ENCODE measurements at places on chromosomes 2 and 18.

DNA sequence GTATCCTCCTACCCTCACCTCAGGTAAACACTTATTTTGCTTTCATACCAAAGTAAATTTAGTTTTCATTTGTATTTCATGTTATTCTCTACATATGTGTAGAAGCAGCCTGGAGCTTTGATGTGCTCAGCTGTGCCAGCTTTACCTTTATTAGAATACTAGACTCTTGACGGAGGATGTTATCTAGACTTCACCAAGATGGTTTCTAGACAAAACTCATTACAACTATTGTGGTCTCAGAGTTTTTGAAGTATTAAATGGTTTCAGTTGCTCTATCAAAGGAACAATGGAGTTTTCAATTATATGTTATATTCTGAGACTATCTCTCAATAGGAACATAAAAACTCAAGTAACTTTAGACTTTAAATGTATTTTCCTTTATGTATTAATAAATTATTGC, 5.0 kb upstream of the IL18RAP start:
- DNase-seq, result no peak

DNA sequence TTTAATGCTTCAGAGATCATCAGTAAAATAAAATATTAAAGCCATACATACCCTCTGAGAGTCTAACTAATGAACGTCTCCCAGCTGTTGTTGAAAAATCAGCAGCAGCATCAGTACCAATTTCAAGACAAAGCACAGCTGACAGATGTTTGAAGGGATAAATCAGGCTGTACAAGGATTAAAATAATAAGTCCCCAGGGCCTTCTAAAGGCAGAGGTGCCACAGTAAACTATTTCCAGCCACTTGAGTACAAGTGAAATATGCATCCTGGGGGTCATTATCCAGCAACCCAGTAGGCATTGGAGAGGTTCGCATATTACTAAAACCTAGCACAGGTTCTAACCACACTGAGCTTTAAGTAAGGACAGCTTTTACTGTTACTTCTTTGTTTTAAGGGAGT, 76.9 kb downstream of the NXPH2 start:
- no peak for DNase-seq

DNA sequence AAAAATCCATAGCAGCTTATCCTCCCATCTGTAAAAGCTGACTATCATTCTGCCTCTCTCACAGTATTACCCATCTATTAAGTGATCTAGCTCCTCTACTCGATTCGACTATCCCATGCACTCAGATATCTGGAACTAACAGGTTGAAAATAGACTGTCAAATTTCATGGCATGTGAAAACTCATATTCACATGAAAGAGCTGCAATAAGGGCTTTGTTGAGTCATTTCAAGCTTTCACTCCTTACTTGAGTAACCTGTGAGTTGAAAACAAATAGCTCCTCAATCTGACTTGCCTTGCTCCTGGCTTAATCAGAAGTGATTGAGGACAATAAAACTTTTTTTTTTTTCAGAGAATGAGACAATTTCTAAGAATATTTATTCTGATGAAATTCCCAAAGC, 192.4 kb upstream of the ERBB4 start:
- DNase-seq, result no peak

GRCh38 chr18:42514512-42514911, 559.5 kb downstream of the PIK3C3 start:
- DNase-seq, result no peak

DNA sequence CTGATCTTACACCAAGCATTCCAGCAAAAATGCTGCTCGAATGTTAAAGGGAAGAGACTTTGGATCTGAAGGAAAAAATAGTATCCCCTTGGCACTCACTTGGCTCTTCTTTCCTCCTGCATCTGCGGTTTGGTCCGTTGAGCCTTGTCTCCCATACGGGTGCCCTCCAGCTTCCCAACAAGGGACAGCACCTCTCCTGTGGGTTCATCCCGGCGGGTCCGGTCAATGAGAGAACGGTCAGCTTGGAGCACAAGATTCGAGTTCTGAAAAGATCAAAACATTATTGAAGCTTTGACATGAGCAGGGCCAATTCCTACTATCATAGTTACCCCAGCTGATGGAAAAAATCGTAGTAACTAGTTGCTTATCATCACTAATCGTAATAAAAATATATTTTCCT, 740 bp downstream of the SNRNP200 start:
- DNase-seq, result no peak

- DNase-seq, result no peak
Measured at GRCh38 chr2:234472155-234472554, 24.7 kb downstream of the ARL4C start.

GRCh38 chr2:178244777-178245176, 50.5 kb downstream of the OSBPL6 start:
- DNase-seq, result no peak

- DNase-seq, result no peak
Measured at GRCh38 chr2:62270728-62271127, 74.8 kb downstream of the B3GNT2 start.

DNA sequence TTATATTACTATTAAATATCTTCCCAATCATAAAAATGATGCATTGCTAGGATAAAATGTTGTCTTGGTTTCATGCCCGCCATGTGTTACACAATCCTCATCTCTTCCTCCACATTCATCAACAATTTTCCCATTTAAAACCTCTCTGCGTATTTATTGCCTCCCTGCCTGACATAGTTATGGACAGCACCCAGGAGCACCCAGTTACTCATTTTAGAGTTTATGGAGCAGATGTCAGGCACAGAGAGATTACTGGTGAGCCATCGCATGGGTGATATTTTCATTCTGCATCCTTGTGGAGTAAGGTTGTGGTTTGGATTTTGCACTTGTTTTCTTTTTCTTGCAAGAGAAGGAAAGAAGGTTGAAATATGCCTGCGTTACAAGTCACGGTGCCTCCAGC, 116.7 kb upstream of the NPAS2 start:
- DNase-seq, result no peak

DNA sequence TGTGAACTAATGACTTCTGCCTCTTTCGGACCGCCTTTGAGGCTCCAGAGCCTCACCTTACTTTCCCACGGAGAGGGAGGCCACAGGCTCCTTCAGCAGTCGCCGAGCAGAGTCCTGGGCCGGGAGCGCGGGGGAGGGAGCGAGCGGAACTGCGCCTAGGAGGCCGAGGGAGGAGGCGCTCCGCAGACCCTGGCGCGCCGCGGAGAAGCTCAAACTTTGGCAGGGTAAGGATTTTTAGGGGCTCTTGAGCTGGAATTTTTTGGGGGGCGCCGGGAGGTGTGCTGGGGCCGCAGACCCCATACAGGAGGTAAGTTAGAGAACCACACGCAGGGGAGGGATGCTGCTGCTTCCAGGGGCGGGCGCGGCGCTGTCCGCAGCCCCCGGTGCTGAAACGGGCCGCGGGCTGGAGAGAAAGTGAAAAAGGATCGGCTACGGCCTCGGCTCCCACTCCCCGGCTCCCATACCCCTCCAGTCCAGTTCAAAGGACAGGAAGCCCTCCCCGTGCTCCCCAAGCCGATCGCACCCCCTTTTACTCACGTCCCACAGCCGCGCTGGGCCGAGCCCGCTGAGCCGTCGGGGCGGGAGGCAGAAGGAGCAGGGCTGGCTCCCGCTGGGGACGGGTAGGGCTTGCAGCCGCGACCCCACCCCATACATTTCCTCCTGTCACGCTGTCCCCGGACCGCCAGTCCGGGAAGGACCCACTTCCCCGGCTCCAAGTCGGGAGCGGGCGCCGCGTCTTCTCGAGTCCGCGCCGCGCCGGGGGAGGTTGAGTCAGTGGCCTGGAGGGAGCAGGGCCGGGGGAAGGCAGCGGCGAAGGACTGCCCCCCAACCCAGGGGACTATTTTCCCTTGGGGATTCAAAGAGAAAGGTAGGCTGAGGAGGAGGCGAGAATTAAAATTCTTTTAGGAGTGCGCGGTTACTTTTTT, at the start of gene CNGA3:
TSS of gene CNGA3 (plus strand) at position 146 of the 926 bp plus-strand sequence. CDS start 23,520 bp downstream, outside the sequence.
- DNase-seq, result no peak

DNA sequence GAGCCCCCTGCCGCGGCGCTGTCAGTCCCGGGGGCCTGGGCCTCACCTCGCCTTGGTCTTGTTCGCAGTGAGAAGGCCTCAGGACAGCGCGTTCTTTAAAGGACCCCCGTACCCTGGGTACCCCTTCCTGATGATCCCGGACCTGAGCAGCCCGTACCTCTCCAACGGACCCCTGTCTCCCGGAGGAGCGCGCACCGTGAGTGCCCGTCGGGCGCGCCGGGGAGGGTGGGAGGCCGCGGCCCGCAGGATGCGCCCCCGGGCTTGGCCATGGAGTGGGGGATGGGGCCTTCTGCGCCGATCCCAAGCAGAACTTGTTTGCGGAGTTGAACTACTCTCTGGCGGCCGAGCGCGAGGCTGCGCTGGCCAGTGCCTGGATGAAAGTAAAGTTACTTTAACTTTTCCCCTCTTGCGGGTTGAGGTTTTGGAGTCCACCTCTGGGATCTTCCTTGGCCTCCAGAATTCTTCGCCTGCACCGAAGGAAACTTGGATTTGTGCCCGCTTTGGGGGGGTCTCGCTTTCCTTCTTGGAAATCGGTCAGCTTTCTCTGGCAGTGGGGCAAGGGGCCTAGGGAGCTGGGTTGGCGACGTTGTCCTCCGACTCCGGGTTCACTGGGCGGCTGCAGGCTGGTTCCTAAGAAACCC, 1.2 kb downstream of the TCF7L1 start:
- DNase-seq, result no peak

DNA sequence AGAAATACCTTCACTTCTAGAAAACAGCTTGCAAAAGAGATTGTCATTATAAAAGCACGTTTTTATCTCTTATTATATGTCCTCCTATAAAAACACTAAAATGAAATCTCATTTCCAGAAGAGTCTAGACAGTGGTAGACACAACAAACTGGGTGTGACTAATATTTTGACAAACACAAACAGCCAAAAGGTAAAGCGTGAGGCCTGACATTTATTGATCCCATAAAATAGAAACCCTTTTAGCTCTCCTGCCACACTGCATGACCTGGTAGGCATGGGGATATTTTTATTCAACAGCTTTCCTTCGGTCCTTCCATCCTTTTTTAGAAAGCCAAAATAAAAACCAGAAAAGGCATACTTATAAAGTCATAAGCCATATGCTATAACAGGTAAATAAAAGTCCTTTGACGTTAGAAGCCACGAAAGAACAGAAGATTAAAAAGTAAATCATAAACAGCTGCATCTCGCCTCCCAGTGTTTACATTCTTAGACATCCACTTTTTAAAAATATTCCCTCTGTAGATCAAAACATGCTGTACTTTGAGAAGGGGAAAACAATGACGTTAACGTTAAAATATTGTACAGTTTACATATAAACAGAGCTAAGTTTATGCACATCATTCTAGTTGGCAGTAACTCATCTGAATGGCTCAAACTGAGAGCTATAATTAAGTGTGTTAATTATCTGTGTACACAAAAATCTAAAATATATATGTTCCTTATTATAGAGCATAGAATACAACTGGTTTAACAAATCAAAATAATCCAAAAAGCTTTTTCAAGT, 44.6 kb downstream of the IRS1 start:
- no peak for DNase-seq

GRCh38 chr2:100222844-100223243, 80.5 kb upstream of the AFF3 start:
- no peak for DNase-seq

DNA sequence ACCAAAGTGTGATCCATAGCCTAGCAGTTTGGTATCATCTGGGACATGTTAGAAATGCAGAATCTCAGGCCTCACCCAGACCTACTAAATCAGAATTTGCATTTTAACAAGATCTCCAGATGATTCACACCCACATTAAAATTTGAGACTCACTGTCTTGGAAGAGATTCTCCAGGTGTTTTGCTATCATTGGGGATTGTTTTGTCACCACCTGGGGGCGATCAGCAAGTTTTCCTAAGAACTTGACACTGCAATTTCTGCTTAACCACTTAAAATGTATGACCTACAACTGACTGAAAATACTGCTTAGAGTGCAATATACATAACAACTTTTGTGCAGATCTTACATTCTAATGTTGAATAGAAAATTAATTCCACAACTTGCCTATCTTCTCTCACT, 18.9 kb upstream of the ITGA4 start:
- no peak for DNase-seq

GRCh38 chr2:187617120-187617519, 62.9 kb upstream of the TFPI start:
- no peak for DNase-seq

GRCh38 chr2:112658301-112658700, 12.6 kb downstream of the SLC20A1 start:
- no peak for DNase-seq

DNA sequence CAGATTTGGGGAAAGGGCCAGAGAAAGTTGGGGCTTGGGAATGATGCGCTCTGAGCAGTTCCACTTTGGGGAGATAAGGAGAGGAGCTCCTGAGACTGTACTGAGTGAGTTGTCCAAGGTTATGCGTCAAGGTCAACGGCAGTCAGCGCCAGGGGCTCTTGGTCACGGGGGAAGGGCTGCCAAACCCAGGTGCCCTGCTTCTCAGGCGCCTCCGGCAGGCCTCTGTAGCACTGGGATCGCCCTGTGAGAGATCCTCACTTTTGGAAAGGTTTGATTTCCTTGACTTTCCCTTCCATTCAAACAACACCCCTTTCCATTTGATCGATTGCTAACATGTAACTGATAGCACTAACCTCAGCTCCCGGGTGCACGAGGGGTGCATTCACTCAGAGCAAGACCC, 136.5 kb upstream of the SOX11 start:
- no peak for DNase-seq

DNA sequence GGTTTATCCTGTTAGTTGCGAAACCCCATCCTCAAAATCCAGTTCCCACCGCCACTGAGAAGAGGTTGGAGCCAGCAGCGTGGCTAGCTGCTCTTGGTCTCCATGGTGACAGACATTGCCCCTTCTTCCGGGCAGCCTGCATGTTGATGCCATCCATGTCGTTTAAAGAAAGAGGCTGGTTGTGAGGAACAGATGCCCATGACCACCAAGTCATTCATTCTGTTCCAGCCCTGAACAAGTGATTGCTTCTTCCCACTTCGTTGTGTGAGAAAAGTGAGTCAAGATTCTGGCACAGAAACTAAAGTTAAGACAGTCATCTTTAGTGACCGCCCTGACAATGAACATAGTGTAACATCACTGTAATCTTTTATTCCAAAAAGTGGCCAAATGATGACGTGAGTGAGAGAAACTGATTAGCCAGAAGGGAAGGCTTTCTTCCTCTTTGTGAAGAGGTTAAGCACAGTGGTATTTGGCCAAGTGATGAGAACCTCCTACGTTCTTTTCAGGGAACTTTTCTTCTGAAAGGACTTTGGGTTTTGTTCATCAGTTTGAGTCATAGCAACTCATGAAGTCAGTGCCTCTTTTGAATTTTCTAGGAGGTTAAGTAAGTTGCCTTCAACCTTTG, 272.5 kb downstream of the GALR1 start:
- no peak for DNase-seq

DNA sequence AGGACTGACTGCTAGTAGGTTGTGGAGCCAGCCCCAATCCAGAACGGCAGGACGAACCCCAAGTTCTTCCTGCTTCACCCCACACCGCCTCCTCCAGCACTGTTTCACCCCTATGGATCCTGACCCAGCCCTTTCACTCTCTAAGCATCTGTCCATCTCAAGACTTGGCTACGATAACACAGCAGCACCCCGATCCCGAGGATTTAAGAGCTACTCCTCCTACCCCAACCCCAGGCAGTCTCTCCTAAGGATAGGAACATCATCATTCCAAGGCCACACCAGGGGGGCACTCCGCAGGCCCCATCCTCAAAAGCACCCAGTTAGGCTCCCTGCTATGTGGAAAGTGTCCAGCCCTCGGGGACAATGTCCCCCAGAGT, 645 bp downstream of the KCTD18 start:
- no peak for DNase-seq
